ENCODE measurements at places on chromosomes 12 and 14. TPM values are rescaled to one million over a fixed set of nuclear protein-coding genes. Genes with fewer than 3 reads are reported as not detected.

DDX23 gene
- total RNA-seq: 73.6 TPM

NACA gene
- total RNA-seq: 1,485 TPM

RND1 gene
- 5.8 TPM for total RNA-seq

KLRC1 gene
- not detected for total RNA-seq

PRH1 gene
- 2.8 TPM for total RNA-seq

KIF21A gene
- 19.7 TPM for total RNA-seq

PRB2 gene
- total RNA-seq: not detected

CARMIL3 gene
- total RNA-seq: 0.35 TPM

BATF gene
- total RNA-seq: not detected

PCBP2 gene
- 590 TPM for total RNA-seq

BDKRB1 gene
- 0.47 TPM for total RNA-seq

EIF2S3B gene
- 0.77 TPM for total RNA-seq

CLEC7A gene
- not detected for total RNA-seq

P2RX7 gene
- total RNA-seq: not detected

CFAP54 gene
- 0.59 TPM for total RNA-seq
